ENCODE measurements at places on chromosomes 5 and 9.
A peak's percentile ranks its signal among the peaks of the same experiment; 100 is the strongest.

- no peaks in the 10 kb centered on the region for H3K36me3 ChIP-seq
- no peak overlapping the region for H3K27ac ChIP-seq
- no peak for DNase-seq
- no peak overlapping the region for H3K4me3 ChIP-seq
- no peaks in the 10 kb centered on the region for H3K4me1 ChIP-seq
Measured at GRCh38 chr5:124621279-124621678, 125.2 kb downstream of the ZNF608 start.

- no peaks in the 10 kb centered on the region for H3K36me3 ChIP-seq
- peaks cover 15% of the 10 kb centered on the region for H3K27me3 ChIP-seq
- H3K27ac ChIP-seq, result no peak overlapping the region
Measured at GRCh38 chr5:174317256-174317894, 271.9 kb downstream of the NSG2 start.

GRCh38 chr5:159749146-159749545, 167.1 kb upstream of the ADRA1B start:
- H3K27ac ChIP-seq, result no peak overlapping the region
- H3K36me3 ChIP-seq, result peaks cover 1% of the 10 kb centered on the region
- H3K4me1 ChIP-seq, result peaks cover 4% of the 10 kb centered on the region
- H3K27me3 ChIP-seq, result peaks cover 5% of the 10 kb centered on the region

DNA sequence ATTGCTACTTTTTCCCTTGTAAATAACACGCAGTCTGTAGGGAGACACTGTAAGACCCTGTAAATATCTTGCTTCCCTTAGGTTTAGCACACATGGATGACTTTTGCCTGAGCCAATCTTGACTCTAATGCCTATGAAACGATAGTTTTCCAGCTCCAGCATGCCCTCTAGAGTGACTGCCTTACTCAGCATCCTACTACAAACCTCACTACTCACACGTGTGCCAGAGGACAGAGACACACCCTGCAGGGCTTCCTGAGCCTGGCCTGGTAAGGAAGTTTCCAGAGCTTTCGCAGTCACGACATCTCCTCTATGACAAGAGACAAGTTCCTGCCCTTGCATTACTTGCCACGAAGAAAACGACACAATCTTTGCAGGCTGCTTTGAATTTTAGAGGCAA, 138.1 kb downstream of the ATPSCKMT start:
- no peak overlapping the region for H3K27ac ChIP-seq
- H3K27me3 ChIP-seq, result no peaks in the 10 kb centered on the region
- no peak for DNase-seq
- H3K4me3 ChIP-seq, result no peak overlapping the region
- no peaks in the 10 kb centered on the region for H3K36me3 ChIP-seq

- no peaks in the 10 kb centered on the region for H3K4me1 ChIP-seq
- H3K27me3 ChIP-seq, result no peaks in the 10 kb centered on the region
- no peak for DNase-seq
- no peaks in the 10 kb centered on the region for H3K36me3 ChIP-seq
Measured at GRCh38 chr5:52956915-52957747, 32.0 kb upstream of the ITGA2 start.

- no peaks in the 10 kb centered on the region for H3K36me3 ChIP-seq
- DNase-seq, result no peak
- no peak overlapping the region for H3K4me3 ChIP-seq
- H3K27me3 ChIP-seq, result no peaks in the 10 kb centered on the region
Measured at GRCh38 chr5:4987431-4987830, 152.7 kb upstream of the ADAMTS16 start.

DNA sequence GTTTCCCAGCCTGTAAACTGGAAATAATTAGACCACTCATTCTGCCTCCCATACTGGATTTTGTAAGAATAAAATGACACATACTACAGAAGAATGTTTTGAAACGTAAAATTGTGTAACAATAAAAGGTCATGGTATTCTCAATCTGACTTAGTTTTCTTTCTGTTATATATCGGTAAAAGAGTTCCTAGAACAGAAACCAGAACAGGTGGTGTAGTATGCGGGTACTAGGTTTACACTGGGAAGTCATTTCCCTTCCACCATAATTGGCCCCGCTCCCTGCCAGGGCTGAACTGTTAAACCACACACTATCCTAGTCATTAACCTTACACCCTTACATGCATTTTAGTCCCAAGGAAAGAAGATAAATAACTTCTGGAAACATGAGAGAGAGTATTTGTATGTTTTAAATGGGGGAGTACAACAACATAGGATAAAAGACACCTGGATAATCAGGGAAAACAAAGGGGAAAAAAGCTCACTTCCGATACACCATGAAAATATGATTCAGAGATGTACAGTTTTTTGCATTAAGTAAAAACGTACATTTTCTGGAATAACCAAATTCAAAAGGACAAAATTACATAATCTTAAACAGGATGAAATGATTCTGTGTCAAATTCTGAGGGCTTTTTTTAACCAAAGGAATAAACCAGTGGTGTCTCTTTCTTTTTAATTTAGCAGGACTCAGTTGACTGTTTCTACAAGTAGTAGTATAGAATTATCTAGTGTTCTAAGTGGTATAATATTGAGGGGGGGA, 199.7 kb downstream of the GLIS3 start:
- no peak overlapping the region for H3K4me3 ChIP-seq
- no peak for DNase-seq
- peaks cover 2% of the 10 kb centered on the region for H3K27me3 ChIP-seq

- peaks cover 11% of the 10 kb centered on the region for H3K27me3 ChIP-seq
- no peak overlapping the region for H3K27ac ChIP-seq
- H3K4me3 ChIP-seq, result peak overlapping the region; percentile 54
- no peak for DNase-seq
- H3K36me3 ChIP-seq, result peaks cover 3% of the 10 kb centered on the region
- peaks cover 2% of the 10 kb centered on the region for H3K4me1 ChIP-seq
Measured at GRCh38 chr9:133162861-133163503, 732 bp downstream of the GBGT1 start.

DNA sequence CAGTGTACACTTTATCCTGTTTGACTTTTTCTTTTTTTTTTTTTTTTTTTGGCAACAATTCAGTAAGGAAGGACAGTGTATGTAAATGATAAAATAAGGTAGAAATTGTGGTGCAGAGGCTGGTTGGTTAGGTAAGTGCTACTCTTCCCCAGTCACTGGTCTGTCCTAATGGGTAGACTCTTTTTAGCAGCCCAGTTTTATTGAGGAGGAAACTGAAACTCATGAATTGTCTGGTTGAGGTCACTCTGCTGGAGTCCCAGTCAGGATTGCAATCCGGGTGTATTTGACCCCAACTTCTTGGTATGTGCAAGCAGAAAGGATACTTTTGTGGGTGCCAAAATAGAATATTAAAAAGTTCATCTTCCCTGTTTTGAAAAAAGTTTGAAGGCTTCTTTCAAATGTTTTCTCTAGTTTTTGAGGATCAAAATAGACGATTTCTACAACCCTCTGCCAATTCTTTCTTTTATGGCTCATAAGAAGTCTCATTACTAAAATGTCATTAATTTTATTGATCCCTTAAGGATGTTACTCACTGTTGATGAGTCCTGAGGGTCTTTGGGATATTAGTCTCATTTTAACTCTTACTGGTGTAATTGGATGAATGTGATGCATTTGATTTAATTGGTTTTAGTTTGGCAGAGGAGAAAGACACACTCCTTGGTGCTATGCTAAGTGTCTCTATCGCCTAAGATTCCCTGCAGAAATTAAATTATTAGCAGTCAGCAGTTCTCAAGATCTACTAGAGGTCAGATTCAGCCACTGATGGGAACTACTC, 171.9 kb downstream of the KDM4C start:
- peaks cover 14% of the 10 kb centered on the region for H3K36me3 ChIP-seq
- no peak overlapping the region for H3K4me3 ChIP-seq
- no peak for DNase-seq
- no peaks in the 10 kb centered on the region for H3K27me3 ChIP-seq
- H3K27ac ChIP-seq, result no peak overlapping the region

DNA sequence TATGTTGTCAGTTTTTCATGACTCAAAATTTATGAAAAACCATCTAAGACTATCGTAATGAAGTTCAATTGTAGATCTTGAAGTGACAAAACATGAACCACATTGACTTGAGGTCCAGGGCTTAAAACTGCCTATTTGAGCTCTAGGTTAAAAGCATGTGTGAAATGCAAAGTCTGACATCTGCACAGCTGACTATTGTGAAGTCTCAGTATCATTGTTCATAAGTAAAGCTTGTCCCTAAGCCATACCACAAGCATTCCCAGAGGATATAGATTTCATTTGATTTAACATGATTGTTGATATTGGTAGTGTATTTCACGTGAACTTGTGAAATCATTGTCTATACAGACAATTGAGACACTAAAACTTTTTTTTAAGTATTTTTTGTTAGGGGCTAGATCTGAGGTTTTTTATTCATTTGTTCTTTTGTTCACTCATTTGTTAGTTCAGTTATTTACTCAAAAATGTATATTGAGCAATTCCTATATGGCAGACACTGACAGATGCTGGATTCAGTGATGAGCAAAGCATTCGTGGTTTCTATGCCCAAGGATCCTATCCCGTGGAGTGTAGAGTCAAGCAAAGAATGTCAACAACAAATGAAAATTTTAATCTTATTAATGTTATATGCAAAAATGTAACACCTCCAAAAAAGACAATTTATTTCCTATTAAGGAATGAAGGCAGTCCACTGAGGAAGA, 485.2 kb downstream of the RAB3C start:
- peaks cover 5% of the 10 kb centered on the region for H3K27me3 ChIP-seq
- no peak overlapping the region for H3K4me3 ChIP-seq
- no peak overlapping the region for H3K27ac ChIP-seq
- peaks cover 6% of the 10 kb centered on the region for H3K36me3 ChIP-seq
- H3K4me1 ChIP-seq, result no peaks in the 10 kb centered on the region

- DNase-seq, result no peak
- H3K4me1 ChIP-seq, result no peaks in the 10 kb centered on the region
- peaks cover 2% of the 10 kb centered on the region for H3K27me3 ChIP-seq
- H3K36me3 ChIP-seq, result no peaks in the 10 kb centered on the region
- H3K27ac ChIP-seq, result no peak overlapping the region
- no peak overlapping the region for H3K4me3 ChIP-seq
Measured at GRCh38 chr5:90707698-90708097, 149.1 kb downstream of the ADGRV1 start.

DNA sequence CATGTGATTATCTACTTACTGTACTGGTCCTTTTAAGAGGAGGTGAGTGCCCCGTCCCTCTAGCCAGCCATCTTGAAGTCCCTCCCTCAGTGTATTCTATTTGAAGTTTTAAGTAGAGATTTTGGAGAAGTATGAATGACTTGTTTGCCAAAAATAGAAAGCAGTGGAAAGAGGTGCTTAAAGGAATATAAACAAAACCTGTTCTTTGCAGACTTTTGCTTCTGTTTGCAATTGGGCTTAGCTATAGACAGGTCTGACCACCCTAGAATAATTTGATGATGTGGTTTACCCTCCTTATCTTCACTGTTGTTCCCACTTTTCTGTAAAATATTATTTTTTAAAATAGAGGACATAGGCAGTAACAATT, 21.2 kb downstream of the OSMR start:
- no peak overlapping the region for H3K27ac ChIP-seq
- H3K36me3 ChIP-seq, result no peaks in the 10 kb centered on the region
- H3K4me1 ChIP-seq, result no peaks in the 10 kb centered on the region
- DNase-seq, result no peak
- peaks cover 9% of the 10 kb centered on the region for H3K27me3 ChIP-seq
- H3K4me3 ChIP-seq, result no peak overlapping the region

- DNase-seq, result peak; percentile 17
- H3K27me3 ChIP-seq, result no peaks in the 10 kb centered on the region
- peaks cover 30% of the 10 kb centered on the region for H3K4me1 ChIP-seq
- peak overlapping the region; percentile 68 for H3K4me3 ChIP-seq
Measured at GRCh38 chr9:135908754-135909204, 1.4 kb upstream of the CAMSAP1 start.

DNA sequence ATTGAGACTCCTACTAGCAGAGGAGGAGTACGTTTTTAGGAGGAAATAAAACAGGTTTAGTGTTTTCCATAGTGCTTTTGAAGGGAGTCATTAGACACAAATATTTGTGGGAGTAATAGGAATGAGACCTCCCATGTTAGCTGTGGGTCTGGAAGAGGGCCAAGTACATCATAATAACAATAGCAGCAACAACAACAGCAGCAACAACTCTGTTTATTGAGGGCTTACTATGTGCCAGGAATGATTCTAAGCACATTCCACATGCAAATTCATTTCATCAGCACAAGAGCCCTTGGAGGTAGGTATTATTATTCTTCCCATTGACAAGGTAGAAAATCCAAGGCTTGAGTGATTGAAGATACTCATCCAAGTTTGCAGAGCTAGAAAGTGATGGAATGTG, 384.2 kb upstream of the RPS23 start:
- H3K4me1 ChIP-seq, result no peaks in the 10 kb centered on the region
- peaks cover 4% of the 10 kb centered on the region for H3K27me3 ChIP-seq
- H3K27ac ChIP-seq, result no peak overlapping the region
- no peak for DNase-seq
- H3K36me3 ChIP-seq, result peaks cover 3% of the 10 kb centered on the region

DNA sequence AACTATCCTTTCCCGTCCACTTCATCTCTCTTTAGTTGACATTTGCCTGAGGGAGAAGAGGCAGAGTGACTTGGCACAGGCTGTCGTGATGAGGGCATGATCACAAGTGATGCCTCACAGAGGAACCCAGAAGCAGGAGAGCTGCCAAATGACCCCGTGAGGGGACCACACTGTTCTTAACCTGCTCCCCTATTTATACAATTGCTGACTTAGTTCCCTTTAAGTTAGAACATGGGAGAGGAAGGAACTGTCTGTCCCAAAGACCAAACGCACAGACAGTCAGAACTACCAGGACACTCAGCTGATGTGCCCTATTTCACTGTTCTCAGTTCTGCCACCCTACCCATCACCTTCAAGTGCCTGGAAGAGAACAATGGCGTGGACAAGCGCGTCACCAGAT, 73.7 kb downstream of the SLC1A3 start:
- H3K4me3 ChIP-seq, result no peak overlapping the region
- H3K27me3 ChIP-seq, result peaks cover 2% of the 10 kb centered on the region
- no peaks in the 10 kb centered on the region for H3K4me1 ChIP-seq
- DNase-seq, result no peak
- no peaks in the 10 kb centered on the region for H3K36me3 ChIP-seq

GRCh38 chr5:115033861-115034260, 135.8 kb downstream of the TRIM36 start:
- H3K4me3 ChIP-seq, result no peak overlapping the region
- no peaks in the 10 kb centered on the region for H3K36me3 ChIP-seq
- peaks cover 2% of the 10 kb centered on the region for H3K27me3 ChIP-seq

DNA sequence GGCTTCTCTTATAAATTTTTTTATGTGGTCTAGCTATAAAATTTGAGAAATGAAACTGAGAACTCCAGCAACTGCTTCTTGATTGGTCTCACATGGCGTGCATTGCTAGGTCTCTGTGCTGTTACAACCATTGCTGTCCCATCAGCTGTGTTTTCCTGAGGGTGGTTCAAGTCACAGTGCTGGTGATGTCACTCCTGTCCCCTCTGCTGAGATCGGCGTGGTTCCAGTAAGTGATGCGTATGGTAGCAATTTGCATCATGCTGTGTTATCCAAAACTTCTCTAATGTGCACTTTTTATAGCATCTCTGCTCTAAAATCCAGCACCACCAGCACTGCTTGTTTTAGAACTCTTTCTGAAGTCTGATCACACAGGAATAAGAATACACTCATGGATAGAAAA, 112.6 kb upstream of the ZNF608 start:
- H3K4me3 ChIP-seq, result no peak overlapping the region
- no peak for DNase-seq
- H3K27ac ChIP-seq, result no peak overlapping the region
- H3K27me3 ChIP-seq, result peaks cover 3% of the 10 kb centered on the region
- no peaks in the 10 kb centered on the region for H3K36me3 ChIP-seq
